GM04503 (cell line): ENCODE measurements at places on chromosomes 16 and 17.
A peak's percentile ranks its signal among the peaks of the same experiment; 100 is the strongest.

- no peak for DNase-seq
These were observed 58.3 kb upstream of the LGALS9 start for GRCh38 chr17:27572665-27573064.

- no peak for DNase-seq
These were observed 360.1 kb upstream of the CDH11 start for GRCh38 chr16:65481956-65482355.

GRCh38 chr17:34692920-34693319, 113.5 kb downstream of the TMEM132E start:
- DNase-seq = no peak

- DNase-seq = no peak
These were observed 146.6 kb downstream of the USP22 start for GRCh38 chr17:20896153-20896649.

DNA sequence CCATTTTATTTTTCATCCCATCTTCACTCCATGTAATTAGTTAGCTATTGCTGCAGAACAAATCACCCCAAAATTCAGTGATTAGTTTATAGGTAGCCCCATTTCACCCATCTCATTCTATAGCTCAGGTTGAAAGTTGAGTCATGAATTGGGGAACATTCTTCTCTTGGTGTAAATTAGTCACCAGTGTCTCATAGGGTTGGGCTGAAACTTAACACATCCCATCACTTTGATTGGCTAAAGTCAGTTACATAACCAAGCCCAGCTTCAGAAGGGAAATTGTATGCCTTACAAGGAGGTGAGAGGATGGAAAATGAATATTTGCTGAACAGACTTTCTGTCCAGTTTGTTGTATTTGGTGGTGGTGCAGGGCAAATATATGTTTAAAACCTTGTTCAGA, 477.5 kb downstream of the WWOX start:
- DNase-seq = no peak

GRCh38 chr17:28335959-28336871, 654 bp downstream of the TNFAIP1 start:
- DNase-seq = peak; percentile 68

DNA sequence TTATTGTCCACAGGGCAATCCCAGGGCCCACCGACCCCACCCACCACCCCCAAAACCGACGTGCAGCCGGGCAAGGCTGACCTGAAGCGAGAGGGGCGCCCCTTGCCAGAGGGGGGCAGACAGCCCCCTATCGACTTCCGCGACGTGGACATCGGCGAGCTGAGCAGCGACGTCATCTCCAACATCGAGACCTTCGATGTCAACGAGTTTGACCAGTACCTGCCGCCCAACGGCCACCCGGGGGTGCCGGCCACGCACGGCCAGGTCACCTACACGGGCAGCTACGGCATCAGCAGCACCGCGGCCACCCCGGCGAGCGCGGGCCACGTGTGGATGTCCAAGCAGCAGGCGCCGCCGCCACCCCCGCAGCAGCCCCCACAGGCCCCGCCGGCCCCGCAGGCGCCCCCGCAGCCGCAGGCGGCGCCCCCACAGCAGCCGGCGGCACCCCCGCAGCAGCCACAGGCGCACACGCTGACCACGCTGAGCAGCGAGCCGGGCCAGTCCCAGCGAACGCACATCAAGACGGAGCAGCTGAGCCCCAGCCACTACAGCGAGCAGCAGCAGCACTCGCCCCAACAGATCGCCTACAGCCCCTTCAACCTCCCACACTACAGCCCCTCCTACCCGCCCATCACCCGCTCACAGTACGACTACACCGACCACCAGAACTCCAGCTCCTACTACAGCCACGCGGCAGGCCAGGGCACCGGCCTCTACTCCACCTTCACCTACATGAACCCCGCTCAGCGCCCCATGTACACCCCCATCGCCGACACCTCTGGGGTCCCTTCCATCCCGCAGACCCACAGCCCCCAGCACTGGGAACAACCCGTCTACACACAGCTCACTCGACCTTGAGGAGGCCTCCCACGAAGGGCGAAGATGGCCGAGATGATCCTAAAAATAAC, 3.0 kb downstream of the SOX9 start:
- DNase-seq = no peak

DNA sequence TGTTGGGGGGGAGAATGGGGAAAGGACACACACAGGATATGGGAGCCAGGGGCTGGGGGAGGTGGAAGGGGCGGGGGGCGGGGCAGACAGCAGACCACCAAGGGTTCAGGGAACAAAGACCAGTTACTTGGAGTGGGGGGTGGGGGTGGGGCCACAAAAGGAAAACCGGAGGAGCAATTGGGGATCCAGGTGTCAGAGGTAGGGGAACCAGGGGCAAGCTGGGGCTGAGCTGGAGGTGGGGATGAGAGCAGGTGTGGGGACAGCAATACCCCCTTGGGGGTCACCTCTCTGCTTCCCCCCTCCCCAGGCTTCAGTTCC, 1.4 kb upstream of the ORAI3 start:
- no peak for DNase-seq
